Right renal pelvis (tissue), 4 donors: ENCODE measurements at places on chromosomes 12 and 14.

- no peak for DNase-seq
Measured at GRCh38 chr12:101927999-101928398, 50.6 kb downstream of the DRAM1 start.

DNA sequence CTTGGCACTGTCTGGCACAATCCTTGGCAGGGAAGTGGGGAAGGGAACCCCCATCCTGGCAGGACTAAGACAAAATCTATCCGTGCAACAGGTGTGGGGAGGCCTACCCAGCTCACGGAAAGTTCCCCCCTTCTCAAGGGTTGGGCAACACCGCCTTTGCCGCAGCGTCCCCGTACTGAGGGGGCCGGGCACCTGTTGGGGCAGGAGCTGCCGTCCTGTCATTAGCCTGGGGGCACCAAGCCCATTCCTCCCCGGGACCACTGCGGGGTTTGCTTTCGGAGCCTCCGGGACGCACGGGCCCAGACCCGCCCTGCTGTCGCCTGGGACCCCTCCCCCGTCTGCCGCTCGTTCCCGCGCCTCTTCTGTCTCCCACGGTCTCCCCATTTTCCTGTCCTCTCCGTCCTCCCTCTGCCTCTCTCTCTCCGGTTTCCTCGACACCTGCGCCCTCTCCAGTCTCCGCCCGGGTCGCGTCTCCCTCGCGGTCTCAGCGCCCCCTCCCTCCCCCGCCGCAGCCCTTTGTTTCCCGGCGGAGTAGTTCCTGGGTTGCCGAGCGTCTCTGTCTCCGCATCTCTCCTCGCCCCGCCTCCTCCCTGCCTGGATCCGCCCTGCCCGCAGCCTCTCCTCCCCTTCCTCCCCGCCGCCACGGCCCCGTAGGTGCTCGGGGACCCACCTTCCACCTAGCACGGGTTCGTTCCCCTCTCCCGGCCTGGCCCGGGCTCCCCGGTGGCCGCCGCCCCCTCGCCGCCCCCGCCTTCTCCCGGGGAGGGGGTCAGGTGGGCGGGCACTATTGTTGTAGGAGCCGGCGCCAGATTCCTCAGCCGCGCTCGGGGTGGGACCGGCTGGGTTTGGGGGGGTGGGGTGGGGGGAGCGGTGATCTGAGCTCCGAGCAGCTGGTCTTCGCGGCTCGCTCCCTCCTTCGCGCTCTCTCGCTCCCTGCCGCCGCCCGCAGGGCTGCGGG, at the start of gene CACNB3:
TSS of gene CACNB3 (plus strand) at position 624 of the 958 bp plus-strand sequence. CDS start 434 bp downstream, outside the sequence.
- peak; percentile 54 for DNase-seq

DNA sequence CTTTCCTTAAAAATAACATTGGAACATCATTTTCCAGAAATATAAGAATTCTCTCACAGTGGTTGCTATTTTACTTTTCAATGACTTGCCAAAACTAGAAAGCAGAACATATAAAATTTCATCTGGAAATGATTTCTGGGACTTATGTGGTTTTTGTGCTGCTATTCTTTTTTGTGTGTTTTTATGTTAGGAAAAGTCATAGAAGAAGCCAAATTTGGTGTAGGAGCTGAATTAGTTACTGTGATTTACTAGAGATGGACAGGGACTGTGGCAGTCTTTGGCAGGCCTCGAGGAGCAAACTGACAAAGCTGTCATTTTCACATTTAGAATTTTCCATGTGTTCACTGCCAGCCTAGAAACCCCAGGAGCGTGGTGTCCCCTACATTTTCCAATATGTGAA, 38.3 kb upstream of the LDHB start:
- no peak for DNase-seq

DNA sequence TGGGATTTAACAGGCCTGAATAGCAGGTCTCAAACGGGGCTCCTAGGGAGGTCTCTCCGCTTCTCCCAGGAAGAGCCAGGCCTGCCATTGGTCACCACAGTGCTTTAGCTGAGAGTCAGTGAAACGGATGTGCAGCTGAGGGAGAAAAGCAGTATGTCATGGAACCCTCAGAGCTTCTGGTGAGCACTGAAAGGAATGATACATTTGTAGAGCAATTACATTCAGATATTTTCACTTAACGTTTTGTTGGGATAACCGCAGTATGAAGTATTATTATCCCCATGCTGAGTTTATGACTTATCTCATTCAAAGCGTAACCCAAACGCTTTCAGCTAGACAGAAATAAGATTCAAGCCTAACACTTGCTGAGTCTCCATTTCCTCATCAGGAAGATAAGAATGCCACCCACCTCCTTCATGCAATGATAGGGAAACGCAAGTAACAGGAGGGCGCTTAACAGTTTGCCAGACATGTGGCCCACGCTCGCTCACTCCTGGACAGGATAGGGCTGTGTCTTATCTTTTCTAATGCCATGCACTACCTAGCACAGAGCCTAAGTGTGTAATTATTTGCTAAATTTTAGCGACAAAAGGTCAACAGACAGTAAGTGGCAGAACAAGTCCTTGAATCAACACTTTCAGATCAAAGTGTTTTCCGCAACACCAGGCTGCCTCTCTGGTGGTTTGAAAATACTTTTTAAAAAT, 28.2 kb downstream of the DAD1 start:
- no peak for DNase-seq

- DNase-seq: no peak
Measured at GRCh38 chr12:106138633-106139421, at the start of gene NUAK1. Gene NUAK1, minus strand, starts transcription at chr12:106138954. Its CDS starts 301 bp downstream, at chr12:106138653.

GRCh38 chr14:73800970-73801515, 50.6 kb upstream of the PTGR2 start:
- no peak for DNase-seq

- DNase-seq: no peak
Measured at GRCh38 chr12:75877763-75878621, 153.6 kb downstream of the PHLDA1 start.

- no peak for DNase-seq
Measured at GRCh38 chr12:59499774-59500173, 96.1 kb upstream of the SLC16A7 start.

DNA sequence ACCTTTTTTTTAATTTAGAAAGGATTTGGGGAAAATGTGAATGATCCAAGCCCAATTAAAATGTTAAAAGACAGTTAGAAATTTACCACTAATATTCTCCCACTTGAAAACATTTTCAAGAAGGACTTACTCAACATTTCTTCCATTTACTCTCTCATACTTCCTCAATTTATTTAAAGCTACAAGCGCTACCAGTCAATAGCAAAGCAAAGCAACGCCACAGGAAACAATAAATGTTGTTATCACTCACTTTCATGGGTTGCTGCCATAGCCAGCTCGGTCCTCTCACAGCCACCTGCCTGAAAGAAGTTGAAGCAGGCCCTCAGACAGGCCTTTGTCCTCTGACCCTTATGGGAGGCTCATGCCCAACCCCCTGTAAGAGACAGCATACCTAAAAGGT, 6.0 kb upstream of the SOS2 start:
- DNase-seq: no peak

DNA sequence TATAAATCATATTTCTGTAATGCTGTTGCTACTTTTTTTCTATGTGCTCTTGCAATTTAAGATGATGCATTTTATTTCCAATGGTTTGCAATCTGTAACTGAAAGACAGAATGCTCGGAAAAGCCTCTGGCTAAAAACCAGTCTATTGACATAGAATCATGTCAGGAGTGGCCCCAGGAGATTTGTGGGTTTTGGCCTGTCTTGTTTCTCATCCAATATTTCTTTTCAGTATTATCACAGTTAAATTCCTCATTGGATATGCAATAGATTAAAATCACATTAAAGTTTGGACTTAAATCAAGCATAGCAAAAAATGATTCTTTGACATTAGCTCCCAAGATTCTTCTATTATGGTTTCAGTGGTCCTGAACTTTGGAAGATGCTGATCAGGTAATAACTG, 19.1 kb upstream of the SLC38A2 start:
- DNase-seq: no peak

DNA sequence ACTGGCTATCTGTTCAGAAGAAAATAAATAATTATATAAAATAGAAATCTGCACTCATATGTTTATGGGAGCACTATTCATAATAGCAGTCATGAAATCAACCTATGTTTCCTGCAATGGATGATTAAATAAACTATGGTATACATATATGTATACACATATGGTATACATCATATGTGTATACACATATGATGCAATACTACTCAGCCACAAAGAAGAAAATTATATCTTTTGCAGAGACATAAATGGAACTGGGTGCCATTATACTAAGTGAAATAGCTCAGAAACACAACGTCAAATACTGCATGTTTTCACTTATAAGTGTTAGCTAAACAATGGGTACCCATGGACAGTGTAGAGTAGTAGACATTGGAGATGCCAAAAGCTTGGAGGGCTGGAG, 381.2 kb upstream of the LRFN5 start:
- DNase-seq: no peak

DNA sequence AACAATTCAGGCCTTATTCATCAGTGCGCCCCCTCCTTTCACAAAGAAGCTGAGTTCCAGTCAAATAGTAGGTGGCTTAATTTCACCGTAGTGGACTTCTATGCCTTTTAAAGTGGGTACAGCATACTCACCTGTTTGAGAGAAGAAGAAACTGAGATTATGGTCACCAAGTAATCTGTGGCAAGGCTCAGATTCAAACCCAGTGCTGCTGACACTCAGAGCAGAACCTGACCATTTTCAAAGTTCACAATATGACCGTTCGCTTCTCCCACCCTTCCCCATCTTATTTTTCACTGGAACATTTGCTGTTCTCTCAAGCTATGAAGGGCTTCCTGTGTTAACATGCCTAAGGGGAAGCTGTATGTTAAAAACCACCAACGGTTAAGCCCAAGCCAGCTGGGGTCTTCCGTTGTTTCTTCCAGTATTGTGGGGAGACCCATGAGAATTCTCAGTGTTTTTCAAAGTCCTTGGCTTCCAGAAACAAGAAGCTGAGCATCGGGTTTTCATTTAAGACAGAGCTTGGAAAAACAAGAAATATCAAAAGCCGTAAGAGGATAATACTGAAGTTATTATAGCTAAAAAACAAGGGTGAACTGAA, 6.1 kb upstream of the PSMA6 start:
- no peak for DNase-seq

DNA sequence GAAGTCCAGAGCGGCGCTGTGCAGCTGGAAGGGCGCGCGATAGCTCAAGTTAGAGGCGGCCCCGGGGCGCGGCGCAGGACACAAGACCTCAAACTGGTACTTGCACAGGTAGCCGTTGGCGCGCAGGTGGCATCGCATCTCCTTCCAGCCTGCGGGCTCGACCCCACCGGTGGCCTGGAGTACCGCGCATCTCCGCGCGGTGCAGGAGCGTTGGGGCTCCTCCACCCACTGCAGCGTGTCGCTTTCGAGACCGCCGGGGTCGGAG, 553 bp downstream of the CLEC14A start:
- peak; percentile 31 for DNase-seq

- DNase-seq: no peak
Measured at GRCh38 chr12:130444061-130444460, 106.4 kb downstream of the PIWIL1 start.

DNA sequence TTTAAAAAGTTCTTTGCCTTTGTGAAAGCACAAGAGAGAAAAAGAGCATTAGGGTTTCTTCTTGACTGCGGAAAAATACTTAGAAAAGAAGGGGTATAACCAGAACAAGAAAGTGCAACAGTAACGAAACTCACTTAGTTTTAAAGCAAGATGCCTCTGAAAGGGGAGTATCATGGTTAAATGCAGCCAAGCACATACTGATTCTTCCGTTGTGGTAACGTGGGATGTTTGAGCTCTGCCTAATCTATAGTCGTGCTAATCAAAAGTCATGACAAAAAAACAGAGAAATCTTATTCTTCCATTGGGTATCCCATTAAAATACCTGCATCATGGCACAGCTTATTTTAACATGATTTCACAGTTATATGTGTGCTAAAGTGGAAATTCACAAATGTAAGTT, 187.8 kb upstream of the LRFN5 start:
- no peak for DNase-seq

- DNase-seq: no peak
Measured at GRCh38 chr12:107735763-107736162, 25.2 kb downstream of the PRDM4 start.

DNA sequence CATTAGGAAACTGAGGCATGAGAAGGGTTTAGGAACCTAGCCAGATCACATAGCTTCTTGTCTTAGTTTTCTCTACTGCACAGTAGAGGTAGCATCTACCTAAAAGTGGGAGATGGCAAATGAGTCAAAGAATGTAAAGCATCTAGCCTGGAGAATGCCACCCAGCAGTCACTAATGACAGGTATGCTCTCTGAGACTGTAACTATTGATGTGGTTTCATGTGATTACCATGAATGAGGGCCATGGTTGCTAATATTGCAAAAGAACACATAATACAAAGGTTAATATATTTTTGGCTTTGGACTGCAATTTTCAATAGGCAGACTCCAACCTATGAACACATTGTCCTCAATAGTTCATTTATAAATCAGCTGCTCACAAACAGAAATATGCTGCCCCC, 389.9 kb downstream of the GRIN2B start:
- no peak for DNase-seq

GRCh38 chr12:113609692-113610469, 138.2 kb upstream of the LHX5 start:
- DNase-seq: no peak

DNA sequence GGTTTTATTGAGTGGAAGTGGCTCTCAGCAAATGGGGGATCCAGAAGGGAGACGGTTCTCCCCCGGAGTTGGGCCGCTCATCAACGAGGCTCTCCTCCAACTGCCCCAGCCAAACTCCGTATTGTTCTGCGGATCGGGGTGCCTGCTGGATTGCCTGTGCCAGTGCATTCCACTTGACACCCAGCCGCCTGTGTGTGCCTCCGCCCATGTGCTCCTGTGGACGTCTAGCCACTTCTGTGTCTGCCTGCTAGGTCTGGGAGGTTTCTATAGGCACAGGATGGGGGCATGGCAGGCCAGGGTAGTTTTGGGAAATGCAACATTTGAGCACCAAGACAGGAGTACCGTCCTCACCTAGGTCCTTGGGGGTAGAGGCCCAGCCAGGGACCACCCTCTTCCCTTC, 225.7 kb upstream of the AMIGO2 start:
- no peak for DNase-seq

- no peak for DNase-seq
Measured at GRCh38 chr12:18837505-18837904, 99.6 kb downstream of the CAPZA3 start.

DNA sequence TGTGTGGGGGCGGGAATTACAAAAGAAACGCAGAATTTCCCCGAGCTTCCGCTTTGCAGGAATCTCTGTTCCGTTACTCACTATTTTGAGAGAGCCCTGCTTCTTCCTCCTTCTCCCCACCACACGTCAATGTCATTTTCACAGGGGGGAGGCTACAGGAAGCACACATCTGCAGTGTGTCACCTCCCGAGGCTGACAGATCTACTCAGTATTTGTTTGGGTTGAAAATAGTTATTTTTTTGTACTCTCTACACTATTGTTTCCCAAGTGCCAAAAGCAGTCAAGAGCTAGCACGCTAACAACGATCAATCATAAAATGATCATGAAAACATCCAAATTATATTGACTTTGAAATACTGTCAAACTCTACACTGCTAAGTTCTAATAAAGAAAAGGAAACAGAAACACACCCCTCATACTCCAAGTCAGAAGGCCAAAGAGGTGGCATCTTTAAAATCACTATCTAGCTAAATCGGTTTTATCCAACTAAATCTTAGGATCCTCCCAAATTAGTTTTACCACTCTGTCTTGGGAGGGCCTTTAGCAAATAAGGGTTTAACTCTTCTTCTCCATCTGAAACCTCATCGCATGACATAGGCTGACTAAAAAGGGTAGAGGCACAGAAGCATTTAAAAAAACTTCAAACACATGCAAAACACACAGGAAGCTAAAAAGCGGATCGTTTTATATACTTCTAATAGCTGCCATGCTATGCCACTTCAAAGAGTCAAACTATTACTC, 51.8 kb downstream of the FOXN3 start:
- peak; percentile 32 for DNase-seq

- DNase-seq: no peak
Measured at GRCh38 chr12:51307655-51308593, 16.1 kb downstream of the BIN2 start.
